ENCODE measurements at places on chromosomes 4 and X.

DNA sequence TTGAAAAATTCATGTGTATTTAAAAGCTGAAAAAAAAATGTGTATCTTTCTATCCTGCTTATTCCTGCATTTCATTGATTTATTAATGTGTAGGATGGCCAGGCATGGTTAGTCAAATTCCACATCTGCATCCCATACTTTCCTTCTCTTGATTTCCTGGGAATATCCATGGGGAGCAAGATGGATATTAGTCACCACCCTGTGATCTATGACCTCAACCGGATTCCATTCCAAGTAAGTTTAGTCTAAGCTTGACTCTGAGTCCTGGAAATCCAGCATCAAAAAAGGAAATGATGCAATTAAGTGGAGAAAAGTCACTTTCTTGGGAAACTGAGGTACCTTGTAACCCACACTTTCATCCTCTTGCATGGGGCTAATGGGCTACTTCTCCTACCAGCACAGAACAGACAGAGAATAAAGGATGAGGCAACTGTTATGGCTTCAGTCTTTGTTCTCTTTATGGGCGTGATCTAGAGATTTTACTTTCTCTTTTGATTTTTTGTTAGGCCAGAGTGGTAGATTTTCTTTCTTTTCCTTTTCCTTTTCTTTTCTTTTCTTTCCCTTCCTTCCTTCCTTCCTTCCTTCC is 17.1 kb upstream of the BEX4 start:
- DNase-seq, result no peak

DNA sequence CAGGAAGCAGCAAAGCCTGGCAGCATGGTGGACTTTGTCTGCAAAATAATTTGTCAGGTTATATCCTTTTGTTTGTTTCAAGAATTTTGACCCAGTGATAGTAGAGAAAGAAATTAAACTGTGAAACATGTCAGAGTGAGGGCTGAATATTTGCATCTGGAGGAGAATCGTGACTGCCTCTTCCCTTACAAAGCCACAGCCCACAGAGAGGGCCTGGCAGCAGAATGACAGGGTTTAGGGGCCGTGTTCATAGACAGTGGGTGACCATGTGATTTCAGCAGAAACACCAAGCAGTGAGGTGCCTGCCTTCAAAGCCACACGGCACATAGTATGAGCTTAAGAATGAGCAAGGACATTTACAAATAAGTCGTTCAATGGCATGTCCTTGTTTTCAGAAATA is 24.4 kb upstream of the PLAC8 start:
- DNase-seq, result no peak

GRCh38 chrX:106898462-106898861 is 4.7 kb downstream of the RIPPLY1 start:
- DNase-seq, result peak; percentile 61

DNA sequence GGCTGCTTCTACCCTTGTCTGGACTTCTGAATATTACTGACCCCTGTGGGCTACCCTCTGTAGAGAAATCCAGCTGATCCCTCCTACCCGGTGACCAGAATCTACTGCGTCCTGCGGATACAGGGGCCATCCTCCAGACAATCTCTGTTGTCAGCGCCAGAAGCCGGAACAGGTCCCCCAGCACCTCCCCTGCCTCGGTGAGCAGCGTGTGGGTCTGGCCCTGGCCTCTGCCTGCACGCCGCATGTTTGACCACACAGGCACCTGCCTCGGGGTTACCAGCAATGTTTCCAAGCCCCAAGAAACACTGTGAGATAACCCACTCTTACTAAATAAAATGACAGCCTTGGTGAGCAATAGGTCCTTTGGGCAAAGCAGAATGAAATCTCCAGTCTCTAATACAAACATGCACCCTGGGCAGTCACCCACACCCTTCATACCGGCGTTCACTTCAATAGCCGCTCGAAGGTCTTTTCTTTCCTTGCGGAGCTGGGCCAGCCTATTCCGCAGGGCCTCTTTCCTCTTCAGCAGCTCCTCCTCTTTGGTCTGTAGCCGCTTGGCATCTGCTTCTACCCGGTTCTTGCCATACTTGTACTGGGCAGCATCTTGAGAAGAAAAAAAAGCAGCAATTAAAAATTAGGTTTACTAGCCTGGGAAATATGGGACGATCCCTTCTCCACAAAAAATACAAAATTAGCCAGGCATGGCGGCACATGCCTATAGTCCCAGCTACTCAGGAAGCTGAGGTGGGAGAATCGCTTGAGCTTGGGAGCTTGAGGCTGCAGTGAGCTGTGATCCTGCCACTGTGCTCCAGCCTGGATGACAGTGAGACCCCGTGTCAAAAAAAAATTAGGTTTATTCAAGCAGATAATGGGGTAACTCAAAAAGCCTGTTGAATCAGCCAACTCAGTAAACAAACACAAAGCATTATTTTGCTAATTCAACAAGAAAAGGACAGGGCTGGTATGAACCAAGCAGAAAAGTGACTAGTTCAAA is 165.1 kb downstream of the AFAP1 start:
- no peak for DNase-seq

DNA sequence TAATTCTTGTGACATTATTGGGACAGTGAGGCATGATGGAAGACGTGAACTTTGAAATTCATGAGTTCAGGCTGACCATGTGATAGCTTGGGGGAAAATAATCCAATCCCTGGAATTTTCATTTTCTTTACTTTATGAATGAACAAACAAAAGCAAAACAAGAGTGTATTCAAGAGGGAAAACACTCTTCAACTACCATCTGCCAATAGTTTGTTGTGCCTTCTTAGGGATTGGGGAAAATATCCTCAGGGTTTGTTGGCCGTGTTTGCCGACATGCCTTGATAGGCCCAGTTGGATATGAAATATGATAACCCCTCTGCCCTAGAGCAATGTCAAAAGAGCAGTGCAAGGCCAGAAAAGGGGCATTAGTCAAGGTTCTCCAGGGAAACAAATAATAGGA is 80.8 kb upstream of the CLNK start:
- no peak for DNase-seq

DNA sequence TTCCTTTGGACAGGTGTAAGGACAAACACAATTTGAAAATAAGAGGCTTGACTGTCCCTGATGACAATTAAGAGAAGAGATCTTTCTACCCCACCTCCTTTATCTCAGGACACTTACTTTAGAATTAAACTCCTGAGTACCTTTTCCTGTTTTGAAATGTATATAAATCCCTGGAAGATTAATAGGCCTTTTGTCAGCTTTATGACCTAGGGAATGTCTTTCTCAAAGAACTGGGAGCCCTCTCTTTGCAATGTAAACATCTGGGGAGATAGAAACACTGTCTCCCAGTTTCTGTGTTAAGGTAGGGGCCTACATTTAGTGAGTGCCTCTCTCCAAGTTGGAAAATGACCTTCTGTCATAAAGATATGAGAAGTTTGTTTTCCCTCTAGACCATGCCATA is 31.7 kb downstream of the AGA start:
- DNase-seq, result no peak

DNA sequence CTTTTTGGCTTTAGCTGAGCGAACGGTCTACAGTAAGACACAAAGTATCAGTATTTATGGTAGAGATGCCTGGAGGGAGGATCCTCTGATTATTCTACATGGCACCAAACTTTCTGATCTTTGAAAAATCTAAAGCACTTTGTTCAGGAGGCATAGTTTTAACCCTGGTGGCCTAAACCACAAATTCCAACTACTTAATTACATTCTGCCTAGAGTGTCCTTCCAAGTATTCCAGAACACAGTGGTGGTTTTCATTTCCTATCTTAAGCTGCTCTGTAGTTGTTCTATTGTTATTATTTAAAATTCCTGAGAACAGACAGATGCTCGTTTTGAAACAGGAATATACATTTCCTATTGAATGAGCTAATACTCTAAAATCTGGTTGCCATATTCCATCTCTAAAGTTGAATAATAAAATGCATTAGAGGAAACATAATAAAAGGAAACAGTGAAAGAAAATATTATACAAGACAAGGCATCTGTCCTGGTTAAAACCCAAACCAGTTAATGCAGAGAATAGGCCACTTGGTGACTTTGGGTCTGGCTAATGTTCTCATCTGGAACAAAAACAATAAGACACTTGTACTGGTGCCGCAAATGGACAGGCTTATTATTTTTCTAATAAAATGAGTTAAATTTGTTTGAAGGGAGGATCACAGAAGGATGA is 657.4 kb downstream of the SPRY1 start:
- no peak for DNase-seq

Data from activated CD4-positive, alpha-beta T cell treated with anti-CD3 and anti-CD28 coated beads, Interleukin-10, Interleukin-2, amounts not matched to agents 100 ng/mL and 50 ng/mL, durations not matched to agents 16 hours and 8 hours (primary cell).